ENCODE measurements at places on chromosomes 13 and 19. TPM values are rescaled to one million over a fixed set of nuclear protein-coding genes. Genes with fewer than 3 reads are reported as not detected.

- no peaks in the 10 kb centered on the region for H3K36me3 ChIP-seq
- no peaks in the 10 kb centered on the region for H3K4me1 ChIP-seq
- no peak overlapping the region for H3K4me3 ChIP-seq
Measured at GRCh38 chr13:63741029-63741813, 2325.6 kb upstream of the PCDH20 start.

Gene WDR62
- 1.3 TPM for total RNA-seq

- DNase-seq: no peak
- H3K27ac ChIP-seq: no peak overlapping the region
- no peaks in the 10 kb centered on the region for H3K4me1 ChIP-seq
- H3K4me3 ChIP-seq: no peak overlapping the region
- H3K36me3 ChIP-seq: no peaks in the 10 kb centered on the region
- no peaks in the 10 kb centered on the region for H3K27me3 ChIP-seq
Measured at GRCh38 chr13:112362021-112362420, 14.1 kb upstream of the SPACA7 start.

GRCh38 chr19:38228005-38228377, 4.0 kb upstream of the DPF1 start:
- no peak overlapping the region for H3K27ac ChIP-seq
- H3K4me3 ChIP-seq: no peak overlapping the region
- H3K36me3 ChIP-seq: no peaks in the 10 kb centered on the region

Gene NLRP5
- not detected for total RNA-seq

DNA sequence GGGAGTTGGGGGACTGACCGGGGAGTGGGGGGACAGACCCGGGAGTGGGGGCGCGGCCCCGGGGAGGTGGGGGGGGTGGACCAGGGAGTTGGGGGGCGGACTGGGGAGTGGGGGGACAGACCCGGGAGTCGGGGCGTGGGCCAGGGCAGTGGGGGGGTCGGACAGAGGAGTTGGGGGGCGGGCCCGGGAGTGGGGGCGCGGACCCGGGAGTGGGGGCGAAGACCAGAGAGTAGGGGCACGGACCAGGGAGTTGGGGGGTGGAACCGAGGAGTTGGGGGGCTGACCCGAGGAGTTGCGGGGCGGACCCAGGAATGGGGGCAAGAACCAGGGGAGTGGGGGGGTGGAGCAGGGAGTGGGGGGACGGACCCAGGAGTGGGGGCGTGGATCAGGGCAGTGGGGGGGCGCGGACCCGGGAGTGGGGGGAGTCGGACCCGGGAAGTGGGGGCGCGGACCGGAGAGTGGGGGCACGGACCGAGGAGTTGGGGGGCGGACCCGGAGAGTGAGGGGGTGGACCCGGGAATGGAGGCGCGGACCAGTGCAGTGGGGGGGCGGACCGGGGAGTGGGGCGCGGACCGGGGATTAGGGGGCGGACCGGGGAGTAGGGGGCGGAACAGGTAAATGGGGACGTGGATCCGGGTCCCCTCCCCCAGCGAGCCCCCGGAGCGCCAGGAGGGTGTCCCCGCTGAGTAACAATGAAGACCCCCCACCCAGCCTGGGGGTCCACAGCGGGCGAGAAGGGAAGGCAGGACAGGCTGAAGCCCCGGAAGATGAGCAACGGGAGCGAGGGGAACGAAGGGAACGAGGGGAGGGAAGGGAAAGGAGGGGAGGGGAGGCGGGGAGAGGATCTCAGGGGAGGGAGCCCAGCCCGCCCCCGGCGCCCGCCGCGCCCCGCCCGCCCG, 589 bp downstream of the R3HDM4 start:
- DNase-seq: peak; percentile 83
- H3K27ac ChIP-seq: no peak overlapping the region
- H3K27me3 ChIP-seq: no peaks in the 10 kb centered on the region
- H3K4me3 ChIP-seq: peak overlapping the region; percentile 94
- H3K4me1 ChIP-seq: no peaks in the 10 kb centered on the region
- no peaks in the 10 kb centered on the region for H3K36me3 ChIP-seq

Gene ZNF460
- 65.8 TPM for total RNA-seq

Gene ZNF610
- 2.2 TPM for total RNA-seq

DNA sequence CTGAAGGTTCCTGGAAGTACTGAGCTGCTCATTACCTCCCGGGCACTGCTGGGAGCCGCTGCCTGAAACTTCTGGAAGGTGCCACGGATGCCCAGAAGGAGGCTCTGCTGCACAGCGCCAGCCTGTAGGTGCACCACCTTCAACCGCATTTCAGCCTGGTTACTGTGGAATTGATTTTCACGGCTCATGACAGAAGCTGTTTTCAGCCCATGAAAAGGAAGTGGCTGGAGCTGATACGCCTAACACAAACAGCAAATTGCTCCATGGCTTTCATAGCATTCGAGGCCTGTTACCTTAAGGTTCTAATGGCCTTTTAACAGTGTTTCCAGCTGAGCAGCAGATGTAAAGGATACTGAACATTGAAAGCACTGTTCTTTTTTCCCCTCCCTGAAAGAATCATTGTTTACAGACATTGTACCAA, 22.0 kb downstream of the GPC6 start:
- H3K36me3 ChIP-seq: no peaks in the 10 kb centered on the region
- no peak overlapping the region for H3K4me3 ChIP-seq
- no peak overlapping the region for H3K27ac ChIP-seq
- DNase-seq: peak; percentile 50
- H3K27me3 ChIP-seq: no peaks in the 10 kb centered on the region

DNA sequence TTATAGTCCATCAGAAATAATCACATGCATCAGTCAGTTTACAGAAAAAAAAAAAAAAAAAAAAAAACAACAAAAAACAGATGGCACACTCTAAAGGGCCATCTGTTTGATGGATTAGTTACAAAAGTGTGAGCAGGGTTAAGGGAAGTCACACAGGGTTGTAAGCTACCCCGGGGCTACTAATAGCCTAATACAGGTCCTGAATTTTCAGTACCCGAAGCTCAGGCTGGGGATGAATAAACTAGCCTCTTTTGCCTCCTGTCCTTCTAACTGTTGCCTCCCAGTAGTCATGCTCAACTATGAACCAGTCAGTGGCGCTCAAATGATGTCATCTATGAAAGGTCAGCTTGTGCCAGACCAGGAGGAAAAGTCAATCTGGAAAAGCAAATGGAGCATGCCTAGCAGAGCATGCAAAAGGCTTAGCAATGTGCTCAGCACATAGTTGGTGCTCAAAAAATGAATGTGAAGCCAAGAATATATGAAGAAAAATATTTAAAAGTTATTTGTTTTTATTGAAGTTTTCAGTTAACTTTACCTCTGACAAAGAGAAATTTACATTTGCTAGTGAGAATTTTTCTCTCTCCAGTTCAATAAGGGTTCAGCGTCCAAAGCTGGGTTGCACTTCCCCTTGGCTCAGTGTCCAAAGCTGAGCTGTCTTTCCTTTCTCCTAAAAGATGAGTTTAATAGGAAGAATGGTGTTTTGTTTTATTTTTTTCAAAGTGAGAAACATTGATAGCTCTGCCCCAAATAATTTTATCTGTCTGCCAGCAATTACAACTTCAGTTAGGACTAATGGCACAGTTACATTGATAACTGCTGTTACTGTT, 30.8 kb upstream of the LRCH1 start:
- H3K36me3 ChIP-seq: no peaks in the 10 kb centered on the region
- DNase-seq: no peak
- H3K4me1 ChIP-seq: peaks cover 4% of the 10 kb centered on the region
- no peak overlapping the region for H3K4me3 ChIP-seq

DNA sequence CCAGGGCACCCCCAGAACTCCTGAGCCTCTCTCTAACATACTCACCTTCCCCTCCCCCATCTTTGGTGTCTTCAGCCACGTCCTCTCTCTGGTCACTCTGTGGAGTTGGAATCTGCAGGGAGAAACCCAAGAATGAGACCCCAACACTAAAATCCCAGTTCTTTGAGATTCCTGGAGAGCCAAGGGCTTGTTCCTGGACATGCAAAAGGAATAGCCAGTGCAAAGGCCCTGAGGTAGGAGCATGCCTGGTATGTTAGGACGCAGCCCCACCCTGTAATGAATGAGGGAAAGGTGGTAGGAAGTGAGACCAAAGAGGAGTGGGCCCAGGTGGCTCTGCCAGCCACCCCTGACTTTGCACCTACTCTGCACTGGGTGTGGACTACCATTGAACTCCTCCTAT, 2.4 kb upstream of the LPAR2 start:
- no peak overlapping the region for H3K4me3 ChIP-seq
- H3K4me1 ChIP-seq: no peaks in the 10 kb centered on the region
- no peaks in the 10 kb centered on the region for H3K36me3 ChIP-seq
- H3K27ac ChIP-seq: no peak overlapping the region

- no peak overlapping the region for H3K27ac ChIP-seq
- no peaks in the 10 kb centered on the region for H3K36me3 ChIP-seq
- DNase-seq: no peak
- H3K27me3 ChIP-seq: no peaks in the 10 kb centered on the region
Measured at GRCh38 chr13:105262579-105262978, 1272.9 kb downstream of the EFNB2 start.

- no peaks in the 10 kb centered on the region for H3K4me1 ChIP-seq
- DNase-seq: no peak
- no peaks in the 10 kb centered on the region for H3K27me3 ChIP-seq
- no peak overlapping the region for H3K4me3 ChIP-seq
- H3K27ac ChIP-seq: no peak overlapping the region
Measured at GRCh38 chr13:74682746-74683145, 548.5 kb upstream of the KLF12 start.

- no peaks in the 10 kb centered on the region for H3K36me3 ChIP-seq
- H3K27me3 ChIP-seq: no peaks in the 10 kb centered on the region
- no peak overlapping the region for H3K4me3 ChIP-seq
- DNase-seq: no peak
Measured at GRCh38 chr13:79593641-79594275, 112.8 kb downstream of the NDFIP2 start.

GRCh38 chr19:19297759-19298158, 22.6 kb downstream of the SUGP1 start:
- H3K27ac ChIP-seq: no peak overlapping the region
- H3K27me3 ChIP-seq: no peaks in the 10 kb centered on the region
- no peaks in the 10 kb centered on the region for H3K36me3 ChIP-seq

Gene ZNF525
- total RNA-seq: 12.0 TPM

DNA sequence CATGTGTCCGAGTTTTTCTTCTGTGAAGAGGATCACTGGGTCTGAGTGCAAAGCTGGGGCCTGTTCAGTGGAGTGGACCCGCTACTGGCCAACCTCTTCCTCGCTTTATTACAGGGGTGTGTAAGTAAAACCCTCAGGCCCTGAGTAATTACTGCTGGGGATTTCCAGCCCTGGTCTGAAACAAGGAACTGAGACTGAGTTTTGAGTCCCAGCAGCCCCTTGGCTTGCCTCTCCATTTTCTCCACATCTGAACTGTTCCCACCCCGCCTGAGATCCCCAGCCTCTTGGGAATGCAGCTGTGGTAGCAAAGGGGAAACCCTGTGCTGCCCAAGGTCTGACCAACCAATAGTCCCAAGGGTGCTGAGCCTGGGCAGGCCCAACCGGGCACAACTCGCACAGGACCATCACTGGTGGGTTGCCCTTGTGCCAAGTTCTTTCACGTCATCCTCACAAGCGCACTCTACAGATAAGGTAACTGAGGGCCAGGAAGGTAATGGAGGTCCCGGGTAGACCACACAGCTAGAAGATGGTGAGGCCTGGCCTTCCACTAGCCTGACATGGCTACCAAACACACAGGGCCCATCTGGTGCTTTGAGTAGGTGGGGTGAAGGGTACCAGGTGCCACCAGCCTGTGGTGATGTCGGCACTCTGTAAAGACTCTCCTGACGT, 13.7 kb upstream of the SLC35E1 start:
- H3K27me3 ChIP-seq: no peaks in the 10 kb centered on the region
- no peak for DNase-seq
- no peaks in the 10 kb centered on the region for H3K4me1 ChIP-seq
- H3K4me3 ChIP-seq: no peak overlapping the region

DNA sequence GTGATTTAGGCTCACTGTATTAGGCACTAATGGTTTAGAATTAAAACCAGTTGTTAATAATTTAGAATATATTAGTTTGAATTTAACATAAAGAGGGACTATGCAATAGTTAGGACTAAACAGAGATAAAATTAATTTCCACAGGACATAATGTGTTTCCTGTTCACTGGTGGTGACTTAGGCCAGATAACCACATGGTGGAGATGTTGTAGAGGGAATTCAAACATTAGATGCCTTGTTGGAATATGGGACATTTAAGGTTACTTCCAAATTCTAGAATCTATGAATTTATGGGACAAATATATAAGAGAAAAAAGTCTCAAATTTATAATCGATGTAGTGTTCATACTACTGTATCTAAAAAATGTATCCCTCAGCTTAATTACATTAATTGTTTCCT, 615.5 kb upstream of the KLHL1 start:
- H3K4me3 ChIP-seq: no peak overlapping the region
- no peak for DNase-seq
- H3K27me3 ChIP-seq: no peaks in the 10 kb centered on the region
- no peaks in the 10 kb centered on the region for H3K4me1 ChIP-seq
- H3K27ac ChIP-seq: no peak overlapping the region
